ENCODE measurements at places on chromosomes 5 and 9.

DNA sequence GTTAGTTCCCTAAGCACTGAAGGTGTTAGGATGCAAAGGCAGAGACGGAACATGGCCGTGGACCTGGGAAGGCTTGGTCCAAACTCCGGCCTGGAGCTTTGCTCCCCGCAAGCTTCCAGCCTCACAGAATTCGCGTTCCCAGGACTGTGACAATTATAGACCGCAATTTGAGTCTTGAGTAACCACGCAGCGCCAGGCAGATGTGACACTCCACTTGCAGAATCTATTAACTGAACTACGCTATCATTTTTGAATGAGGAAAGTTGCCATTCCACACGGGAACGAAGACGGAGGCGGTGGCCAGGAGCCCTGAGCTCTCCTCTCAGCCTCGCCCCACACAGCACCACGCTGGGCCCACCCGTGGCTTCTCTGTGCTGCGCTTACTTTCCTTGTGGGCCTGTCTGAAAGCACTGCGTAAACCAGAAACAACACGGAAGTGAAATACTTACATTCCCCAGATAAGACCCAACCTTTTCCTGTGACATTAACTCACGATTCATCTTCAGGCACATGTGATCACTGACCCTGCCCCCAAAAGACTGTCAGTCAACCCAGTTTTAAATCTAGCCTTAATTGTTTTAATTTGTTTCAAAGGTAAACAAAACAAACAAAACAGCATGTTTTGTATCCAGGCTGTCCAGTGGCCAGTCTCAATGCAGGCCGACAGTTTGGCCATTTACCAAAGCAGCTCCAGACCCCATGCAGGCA, 16.1 kb upstream of the COL5A1 start:
- DNase-seq: no peak

DNA sequence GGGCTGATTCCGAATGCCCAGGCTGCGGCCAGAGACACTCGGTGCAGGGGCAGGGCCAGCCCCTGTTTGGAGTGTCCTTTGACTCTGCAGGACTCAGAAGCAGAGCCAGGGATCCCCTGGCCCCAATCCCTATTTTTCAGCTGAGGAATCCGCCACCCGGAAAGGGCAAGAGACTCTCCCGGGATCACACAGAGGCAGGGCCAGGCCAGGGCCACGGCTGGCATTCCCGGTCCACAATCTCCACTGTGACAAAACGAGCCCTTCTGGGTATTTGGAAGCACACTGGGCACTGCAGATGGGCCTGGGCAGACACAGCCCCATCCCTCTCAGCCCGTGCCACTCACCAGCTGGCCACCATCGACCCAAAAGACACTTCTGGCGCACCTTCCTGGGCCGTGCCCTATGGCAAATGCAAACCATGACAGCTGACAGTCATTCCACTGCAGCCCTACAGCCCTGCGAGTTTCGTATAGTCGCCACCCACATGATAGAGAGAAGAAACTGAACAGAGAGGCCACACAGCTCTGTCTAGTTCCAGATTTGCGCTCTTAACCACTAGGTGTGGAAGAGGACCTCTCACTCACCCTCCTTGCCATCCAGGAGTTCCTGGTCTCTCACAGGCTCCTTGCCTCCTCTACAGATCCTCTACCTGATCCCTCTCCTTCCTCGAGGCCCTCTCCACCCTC, 13.3 kb downstream of the NR5A1 start:
- no peak for DNase-seq

GRCh38 chr9:120913647-120914264, 12.8 kb downstream of the TRAF1 start:
- DNase-seq: peak; percentile 63

GRCh38 chr5:59051951-59052350, 469.1 kb downstream of the RAB3C start:
- no peak for DNase-seq

GRCh38 chr9:38178237-38178636, 109.2 kb upstream of the SHB start:
- DNase-seq: no peak

DNA sequence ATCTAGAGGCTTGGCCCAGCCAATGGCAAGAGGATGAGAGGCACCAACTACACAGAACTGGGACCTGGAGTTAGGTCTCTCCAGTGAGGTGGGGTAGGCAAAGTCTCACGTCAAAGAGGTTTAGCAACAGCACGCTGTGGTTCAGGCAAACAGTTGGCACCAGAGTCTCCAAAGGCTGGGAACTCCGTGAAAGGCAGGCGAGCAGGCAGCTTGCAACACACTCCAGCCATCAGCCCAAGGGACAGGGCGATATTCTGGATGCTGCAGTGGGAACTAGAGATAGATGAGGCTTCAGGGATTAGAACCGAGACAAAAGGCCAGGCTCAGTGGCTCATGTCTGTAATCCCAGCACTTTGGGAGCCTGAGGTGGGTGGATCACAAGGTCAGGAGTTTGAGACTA, 129.1 kb downstream of the PDZD2 start:
- DNase-seq: no peak

DNA sequence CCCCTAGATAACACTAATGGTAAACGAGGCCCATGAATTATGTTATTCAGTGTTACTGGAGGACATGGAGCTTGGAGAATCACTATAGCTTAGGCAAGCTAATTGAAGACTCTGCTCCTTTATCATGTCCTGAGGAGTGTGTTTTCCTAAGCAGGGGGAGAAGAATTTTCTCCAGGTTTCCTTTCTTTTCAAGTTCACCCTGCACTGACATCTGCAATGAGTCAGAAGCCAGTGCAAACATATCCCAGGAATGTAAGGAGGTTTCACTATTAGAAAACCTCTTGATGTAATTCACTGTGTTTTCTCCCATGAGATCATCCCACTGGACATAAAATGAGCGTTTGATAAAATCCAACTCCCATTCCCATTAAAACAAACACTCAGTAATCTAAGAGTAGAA, 75.6 kb downstream of the DMRT2 start:
- no peak for DNase-seq

DNA sequence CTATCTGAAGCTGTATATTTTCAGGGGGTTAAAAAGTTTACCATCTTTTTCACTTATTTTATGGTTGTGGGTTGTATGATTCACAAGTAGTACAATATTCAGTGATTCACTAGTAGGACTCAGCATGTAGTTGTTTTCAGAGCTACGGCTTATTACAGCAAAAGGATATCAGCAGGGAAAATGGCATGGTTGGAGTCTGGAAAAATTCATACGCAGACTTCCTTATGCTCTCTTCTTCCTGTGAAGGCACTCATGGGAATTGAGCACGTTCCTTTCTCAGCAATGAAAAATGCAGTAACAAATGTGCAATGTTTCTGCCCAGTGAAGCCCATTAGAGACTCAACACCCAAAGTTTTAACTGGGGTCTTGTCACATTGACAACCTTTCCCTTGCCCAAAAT, 250.5 kb downstream of the KCNN2 start:
- no peak for DNase-seq

DNA sequence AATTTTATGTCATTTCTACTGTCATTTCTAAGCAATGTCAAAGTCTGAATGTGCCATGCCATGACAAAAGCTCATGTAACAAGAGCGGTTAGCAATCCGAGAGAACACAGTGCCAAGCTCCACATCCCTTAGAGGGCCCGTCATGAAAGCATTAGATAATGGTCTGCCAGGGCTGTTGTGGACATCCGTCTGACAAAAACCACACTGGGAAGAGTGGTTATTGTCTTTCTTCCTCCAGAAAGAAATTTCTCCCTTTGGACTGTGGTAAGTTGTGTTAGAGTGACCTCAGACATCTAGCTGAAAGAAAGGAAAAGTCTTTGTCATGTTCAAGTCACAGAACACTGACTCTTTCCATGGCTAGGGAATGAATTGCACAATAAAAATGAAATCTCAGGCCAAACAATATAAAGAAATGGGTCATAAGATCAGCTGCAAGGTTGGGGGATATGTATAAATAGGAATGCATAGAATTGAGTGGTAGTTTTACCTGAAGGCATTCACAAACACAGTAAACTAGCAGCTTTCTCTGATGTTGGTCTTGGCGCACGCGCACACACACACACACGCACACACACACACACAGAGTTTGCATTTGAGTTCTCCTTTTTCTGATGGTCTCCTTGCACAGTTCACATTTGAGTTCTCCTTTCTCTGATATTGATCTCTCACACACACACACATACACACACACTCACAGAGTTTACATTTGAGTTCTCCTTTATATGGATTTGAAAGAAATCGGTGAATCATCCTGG, 5.3 kb downstream of the SLC1A3 start:
- no peak for DNase-seq

DNA sequence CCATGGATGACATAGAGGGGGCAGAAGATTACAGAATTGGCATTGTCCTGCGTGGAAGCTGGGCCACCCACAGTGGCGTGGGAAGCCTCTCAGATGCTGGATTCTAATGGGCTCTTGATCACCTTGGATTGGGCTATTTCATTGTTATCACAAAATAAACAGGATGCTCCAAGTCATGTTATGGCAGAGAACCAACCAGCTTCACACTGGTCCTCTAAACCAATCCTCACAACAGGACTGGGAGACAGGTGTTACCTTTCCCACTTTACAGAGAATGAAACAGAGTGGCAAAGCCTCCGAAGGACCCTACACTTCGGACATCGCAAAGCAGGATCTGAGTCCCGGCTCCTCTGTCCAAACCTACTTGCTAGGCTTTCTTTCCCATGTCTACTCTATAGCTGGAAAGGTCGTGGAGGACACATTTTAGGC, 455 bp upstream of the SMIM3 start:
- no peak for DNase-seq

DNA sequence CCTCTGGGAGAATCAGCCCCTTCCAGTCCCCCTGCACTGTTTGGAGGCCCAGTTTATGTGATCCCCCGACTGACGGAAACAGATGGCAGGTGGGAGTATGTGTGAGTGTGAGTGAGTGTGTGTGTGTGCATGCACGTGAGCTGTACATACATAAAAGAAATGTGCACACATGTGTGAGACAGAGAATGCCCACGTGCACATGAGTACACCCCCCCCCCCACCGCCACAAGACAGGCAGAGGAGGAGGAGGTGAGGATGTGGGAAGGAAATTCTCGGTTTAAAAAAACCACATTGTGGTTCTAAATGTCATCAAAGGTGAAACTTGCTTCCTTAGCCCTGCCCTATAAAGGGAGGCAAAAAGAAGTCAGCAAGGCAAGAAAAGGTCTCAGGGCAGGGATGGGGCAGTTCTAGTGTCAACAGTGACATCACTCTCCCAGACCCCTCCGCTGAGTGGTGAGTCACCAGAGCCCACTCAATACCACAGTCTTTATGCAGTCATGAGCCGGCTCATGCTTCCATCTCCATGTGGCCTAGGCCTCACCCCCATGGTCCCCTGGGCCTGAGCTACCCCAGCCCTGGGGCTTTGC, 79.2 kb upstream of the HSPA9 start:
- DNase-seq: peak; percentile 31

- no peak for DNase-seq
Observed at GRCh38 chr5:56309262-56309826, 76.2 kb upstream of the ANKRD55 start.

DNA sequence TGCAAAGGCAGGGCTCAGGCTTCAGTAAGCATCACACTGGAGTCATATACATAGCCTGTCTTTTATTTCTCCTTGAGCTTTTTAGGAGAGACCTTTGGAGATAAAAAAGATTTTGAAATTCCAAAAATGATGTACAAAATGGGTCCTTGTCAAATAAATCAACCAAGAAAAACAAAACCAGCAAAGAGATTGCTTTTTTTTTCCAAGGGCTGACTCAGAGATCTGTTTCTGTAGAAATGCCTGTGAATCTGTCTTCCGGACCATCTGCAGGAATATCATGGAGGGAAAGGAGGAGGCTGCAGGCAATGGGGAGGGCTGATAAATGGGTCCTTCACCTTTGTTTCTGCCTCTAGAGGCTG, 77.4 kb downstream of the SLIT3 start:
- no peak for DNase-seq

DNA sequence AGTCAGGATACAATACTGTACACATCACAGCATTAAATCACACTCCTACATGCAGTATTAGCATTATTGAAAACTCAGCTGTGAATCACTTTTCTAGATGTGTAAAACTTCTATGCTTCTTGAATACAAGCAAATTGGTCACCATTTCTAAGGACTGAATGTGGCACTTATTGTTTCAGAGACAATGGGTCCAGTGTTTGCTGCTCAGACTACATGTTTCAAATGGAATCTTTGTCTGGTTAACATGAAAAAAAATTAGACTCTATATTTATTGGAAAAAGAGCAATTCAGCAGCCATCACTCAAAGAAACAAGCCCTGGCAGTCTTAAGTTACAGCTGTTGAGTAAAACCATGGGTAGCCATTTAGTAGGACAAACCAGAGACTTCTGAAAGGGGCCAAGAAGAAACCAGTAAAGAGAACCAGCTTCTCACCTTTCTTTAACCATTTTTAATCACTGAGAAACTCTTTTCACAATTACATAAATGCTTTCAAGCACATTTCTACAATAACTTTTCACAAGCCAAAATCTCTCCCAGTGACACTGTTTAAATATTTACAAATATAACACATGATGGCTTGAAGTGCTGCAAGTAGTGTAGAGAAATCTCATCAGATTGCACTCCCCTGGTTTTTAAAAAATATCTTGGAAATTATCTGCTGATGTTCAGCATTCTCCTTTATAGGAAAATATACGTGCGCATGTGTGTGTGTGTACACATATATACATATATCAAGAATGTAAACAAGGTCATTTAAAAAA, 35.2 kb downstream of the OR2K2 start:
- DNase-seq: no peak

DNA sequence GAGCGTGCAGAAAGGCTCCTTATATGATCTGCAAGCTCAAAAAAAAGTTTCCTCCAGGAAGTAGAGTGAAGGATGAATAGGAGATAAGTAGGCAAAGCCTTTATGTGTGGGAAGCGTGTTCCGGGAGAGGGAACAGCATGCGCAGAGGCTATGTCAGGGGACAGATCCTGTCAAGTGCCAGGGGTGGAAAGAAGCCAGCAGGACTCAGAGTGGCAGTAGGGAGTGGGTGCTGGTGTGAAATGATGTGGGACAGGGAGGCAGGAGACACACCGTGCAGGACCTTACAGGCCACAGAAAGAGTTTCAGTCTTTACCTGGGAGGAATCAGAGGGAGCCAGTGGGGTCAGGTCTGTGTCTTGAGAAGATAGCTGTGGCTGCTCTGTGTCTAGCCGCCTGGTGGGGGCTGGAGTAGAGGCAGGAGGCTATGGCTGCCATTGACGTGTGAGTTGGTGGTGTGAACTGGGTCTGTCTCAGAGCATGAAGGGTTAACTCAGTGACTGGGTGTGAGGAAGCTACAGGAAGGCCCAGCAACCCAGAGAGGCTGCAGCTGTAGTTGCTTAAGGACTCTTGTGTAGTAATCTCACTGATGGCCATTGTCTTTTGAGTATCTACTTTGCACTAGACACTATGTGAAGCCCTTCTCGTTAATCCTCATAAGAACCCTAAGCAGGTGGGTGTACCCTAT, 71.3 kb downstream of the PPARGC1B start:
- DNase-seq: no peak

DNA sequence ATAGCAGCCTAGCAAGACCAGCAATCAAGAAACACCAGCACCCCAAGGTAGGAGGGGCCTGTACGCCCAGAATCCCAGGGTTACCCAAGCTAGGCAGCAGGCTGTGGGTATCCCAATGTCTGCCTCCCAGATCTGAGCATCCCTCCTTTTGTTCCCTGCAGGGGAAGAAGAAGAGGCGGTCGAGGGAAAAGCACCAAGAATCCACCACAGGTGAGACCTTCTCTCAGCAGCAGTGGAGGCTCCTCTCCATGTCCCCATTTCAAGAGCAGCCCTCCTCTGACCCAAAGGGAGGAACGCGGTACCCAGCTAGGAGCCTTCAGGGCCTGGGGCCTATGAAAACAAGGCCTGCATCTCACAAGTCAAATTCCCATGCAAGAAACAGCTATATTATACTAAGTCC, 28.9 kb downstream of the TCF7 start:
- no peak for DNase-seq

- DNase-seq: no peak
Observed at GRCh38 chr5:101012880-101013279, 109.8 kb upstream of the ST8SIA4 start.

- DNase-seq: no peak
Observed at GRCh38 chr9:90559075-90560073, 83.2 kb downstream of the DIRAS2 start.
